Fibroblast of lung (primary cell): ENCODE measurements at places on chromosomes 3 and 15.

- no peak for DNase-seq
Observed at GRCh38 chr3:26350853-26351252, 271.7 kb upstream of the LRRC3B start.

DNA sequence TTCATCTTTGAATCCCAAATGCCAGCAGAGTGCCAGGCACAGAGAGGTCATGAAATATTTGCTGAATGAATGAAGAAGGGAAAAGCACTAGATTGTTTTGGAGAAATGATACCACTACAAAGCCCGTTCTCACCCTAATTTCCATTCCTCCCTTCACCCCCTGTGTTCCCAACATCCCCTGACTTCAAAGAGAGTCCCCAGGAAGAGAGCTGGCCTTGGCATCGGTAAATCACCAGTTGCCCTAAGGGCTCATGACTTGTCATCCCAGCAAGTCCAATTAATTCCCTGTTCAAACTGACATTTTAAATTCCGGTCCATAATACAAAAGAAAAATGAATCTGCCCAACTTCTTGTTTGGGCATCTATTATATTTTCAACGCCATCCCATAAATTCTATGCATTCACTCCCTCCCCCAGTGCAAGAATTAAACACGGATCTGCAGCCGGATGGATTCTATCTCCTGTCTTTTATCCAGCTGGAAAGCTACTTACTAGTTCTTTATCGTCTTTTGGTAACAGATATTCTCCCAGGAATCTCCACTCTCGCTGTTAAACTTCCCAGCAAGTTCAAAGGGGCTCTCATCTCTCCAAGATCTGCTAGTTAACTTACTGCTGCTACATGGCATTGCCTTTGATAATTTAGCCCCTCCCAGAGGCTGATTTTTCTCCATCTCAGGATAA is 63.9 kb upstream of the TSC22D2 start:
- DNase-seq, result no peak

DNA sequence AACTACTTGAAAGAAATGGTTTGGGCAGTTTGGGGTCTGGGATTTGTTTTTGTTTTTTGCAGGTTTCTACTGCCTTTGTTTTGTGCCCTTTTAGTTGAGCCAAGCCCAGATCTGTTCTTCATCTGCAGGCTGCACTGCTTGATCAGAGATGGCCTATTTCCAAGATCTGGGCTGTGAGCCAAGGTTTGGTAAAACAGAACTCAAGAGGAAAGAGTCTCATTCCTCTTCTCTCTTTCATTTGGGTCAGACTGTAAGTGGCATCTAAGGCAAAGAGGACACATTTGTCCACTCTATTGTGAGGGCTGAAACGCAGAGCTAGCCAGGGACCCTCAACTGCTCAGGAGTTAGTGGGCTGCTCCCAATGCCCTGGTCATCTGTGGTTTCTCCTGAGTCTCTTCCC is 104.4 kb upstream of the UBE3A start:
- peak; percentile 64 for DNase-seq

DNA sequence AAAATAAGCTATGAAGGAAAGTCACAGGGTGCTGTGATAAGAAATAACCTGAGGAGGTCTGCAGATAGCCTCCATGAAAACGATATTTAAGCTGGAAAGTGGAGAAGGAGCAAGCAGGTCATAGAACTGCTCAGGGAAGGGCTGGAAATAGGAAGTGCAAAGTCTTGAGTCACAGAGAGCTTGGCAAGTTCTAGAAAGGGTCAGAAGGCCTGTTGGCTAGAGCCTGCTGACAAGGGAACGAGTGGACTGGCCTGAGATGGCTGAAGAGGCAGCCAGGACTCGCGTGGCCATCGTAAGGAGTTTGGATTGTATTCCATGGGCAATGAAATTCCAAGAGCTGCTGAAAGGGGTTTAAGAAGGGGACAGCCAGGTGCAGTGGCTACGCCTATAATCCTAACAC is 64.7 kb upstream of the IL12A start:
- DNase-seq, result peak; percentile 23

GRCh38 chr3:190118438-190118837 is 2.3 kb downstream of the P3H2 start:
- DNase-seq, result no peak

DNA sequence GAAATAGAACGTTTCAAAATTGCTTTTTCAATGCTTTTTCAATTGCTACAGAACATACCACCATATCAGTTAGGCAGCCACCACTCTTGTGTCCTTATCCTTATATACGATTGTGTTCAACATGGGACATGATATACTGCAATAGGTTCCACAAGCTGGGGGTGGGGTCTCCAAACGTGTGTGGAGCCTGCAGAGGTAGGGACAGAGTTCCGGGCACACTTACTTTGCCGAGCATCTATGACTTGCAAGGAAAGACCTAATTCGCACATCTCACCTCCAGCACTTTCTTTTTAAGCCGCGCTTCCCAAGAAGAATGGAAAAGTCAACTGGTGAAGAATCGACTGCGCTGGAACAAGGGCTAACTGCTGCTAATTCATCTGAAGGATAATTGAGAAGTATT is 39.6 kb upstream of the SFMBT1 start:
- DNase-seq, result no peak

GRCh38 chr15:83815506-83815905 is 161.6 kb downstream of the ADAMTSL3 start:
- DNase-seq, result no peak

DNA sequence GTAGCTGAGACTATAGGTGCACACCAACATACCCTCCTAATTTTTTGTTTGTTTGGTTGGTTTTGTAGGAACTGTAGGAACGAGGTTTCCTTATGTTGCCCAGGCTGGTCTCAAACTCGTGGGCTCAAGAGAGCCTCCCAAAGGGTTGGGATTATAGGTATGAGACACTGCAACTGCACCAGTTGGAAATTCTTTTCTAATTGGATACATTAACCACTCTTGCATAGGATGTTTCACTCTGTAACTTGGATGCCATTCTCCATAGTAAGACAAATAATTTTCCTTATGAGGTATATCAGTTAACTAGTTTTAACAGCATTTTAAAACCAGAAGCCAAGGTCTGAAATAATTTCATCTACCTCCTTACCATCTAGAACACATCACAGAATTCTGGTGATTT is 6.7 kb upstream of the ALCAM start:
- no peak for DNase-seq

- peak; percentile 42 for DNase-seq
Observed at GRCh38 chr3:39189959-39190269, 2.5 kb downstream of the XIRP1 start.

- no peak for DNase-seq
Observed at GRCh38 chr15:38853608-38854007, 289.0 kb upstream of the RASGRP1 start.

GRCh38 chr3:33023176-33024136 is 72.0 kb downstream of the CCR4 start:
- DNase-seq, result no peak

- DNase-seq, result no peak
Observed at GRCh38 chr3:124569761-124570160, 160.5 kb upstream of the UMPS start.

DNA sequence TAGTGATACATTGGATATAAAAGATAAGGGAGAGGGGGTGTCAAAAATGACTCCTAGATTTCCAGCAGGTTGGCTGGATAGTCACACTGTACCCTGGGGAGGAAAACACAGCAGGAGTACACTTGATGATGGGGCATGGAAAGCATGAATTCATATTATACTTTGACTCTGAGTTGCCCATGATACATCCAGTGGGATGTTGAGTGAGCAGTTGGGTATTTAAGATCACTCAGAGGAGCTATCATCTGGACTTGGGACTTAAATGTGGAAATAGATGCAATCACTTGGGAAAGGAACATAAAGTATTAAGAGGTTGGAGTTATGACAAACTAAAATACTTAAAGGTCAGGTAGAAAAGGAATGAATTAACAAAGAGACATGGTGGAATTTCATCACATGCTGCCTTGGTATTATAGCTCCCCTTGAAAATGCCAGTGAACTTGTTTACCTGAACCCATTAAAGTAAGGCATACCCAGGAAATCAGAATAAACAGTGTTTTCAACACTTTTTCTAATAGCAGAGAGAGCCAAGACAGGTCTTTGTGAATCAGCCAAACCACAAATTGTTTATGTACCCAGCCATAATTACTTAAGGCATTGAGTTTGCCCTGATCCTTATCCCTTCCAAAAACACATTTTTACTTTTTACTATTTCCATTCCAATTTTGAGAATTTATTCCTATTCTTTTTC is 49.9 kb upstream of the ABI3BP start:
- DNase-seq, result peak; percentile 56

- no peak for DNase-seq
Observed at GRCh38 chr3:78178209-78178608, 1138.3 kb downstream of the ROBO2 start.

- DNase-seq, result no peak
Observed at GRCh38 chr3:113551820-113552219, 19.5 kb downstream of the SIDT1 start.

GRCh38 chr3:114706591-114707232 is 412.9 kb downstream of the TIGIT start:
- DNase-seq, result peak; percentile 53

GRCh38 chr3:100537646-100538338 is 45.4 kb downstream of the TMEM45A start:
- DNase-seq, result no peak

DNA sequence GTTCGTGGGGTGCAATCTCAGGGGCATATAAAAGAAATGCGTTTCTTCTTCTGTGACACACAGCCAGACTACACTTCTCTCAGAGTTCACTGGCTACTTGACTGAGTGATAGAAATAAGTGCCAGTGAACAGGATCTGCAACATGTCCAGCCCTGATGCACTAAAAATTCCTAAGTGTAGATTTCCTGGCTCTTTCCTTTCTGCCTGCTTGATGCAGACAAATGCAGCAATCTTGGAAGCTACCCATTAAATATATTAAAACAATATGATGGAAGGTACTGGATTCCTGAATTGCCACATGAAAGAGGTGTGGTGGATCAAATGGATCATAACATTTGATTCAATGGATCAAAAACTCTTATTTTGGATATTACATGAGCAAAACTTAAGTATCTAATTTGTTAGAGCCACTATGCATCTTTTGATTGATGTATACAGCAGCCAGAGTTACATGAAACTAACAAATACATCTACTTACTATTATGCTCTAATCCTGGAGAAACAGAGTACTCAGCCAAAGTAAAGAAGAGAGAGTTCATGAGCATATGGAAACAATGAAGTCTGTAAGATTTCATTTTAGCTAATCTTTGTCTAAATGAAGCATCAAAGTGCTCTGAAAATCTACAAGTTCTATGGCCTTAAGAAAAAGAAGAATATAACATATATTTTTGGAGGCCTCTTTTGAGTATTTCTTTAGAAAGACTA is 222.6 kb downstream of the ZNF385D start:
- DNase-seq, result no peak

GRCh38 chr3:151460774-151461450 is at the start of gene IGSF10:
Gene IGSF10, minus strand, starts transcription at chr3:151461061. Its CDS starts 2,352 bp downstream, at chr3:151458709.
- no peak for DNase-seq
